ENCODE measurements at places on chromosomes 4 and X. TPM values are rescaled to one million over a fixed set of nuclear protein-coding genes. Genes with fewer than 3 reads are reported as not detected.

DNA sequence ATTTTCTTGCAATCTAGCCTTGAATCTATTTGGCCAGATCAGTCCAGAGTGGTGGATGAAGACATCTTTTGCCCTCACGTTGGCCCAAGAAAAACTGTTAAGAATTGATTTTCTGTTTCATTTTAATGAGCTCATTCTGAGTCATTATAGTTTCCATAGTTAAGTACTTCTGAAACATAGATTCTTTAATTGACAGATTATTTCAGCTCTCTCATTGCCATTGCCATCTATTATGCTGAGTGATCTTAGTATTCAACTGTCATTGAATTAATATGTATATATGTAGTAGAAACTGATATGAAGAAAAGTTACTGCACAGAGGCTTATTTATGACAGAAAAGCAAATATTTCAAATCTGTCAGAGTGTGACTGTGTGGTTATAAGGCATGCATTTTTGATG is 45.5 kb upstream of the PPP1R2C start:
- no peak for DNase-seq

The CFAP47 gene
- 2.2 TPM for total RNA-seq

DNA sequence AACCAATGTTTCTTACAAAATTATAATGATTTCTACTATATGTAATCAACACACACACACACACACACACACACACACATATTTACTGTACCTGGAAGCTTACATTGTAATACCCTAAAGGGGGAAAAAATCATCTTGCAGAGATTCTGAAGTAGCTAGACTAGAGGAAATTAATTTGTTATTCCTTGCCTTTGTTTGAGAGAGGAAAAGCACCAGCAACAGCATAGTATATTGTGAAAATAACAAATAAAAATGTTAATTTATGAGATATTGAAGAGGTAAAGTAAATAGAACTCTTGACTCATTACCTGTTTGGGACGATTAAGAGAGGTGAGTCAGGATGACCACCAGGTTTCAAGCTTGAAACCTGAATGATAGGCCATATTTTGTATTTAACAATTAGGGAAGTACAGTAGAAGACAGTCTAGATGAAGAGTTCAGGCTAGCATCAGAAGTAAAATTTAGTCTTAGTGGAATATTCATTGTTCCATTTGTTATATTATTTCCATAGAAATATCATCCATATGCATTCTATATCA is 873.4 kb upstream of the PCDH10 start:
- no peak for DNase-seq

GRCh38 chrX:10126044-10126443 is 30.7 kb upstream of the CLCN4 start:
- DNase-seq, result no peak

DNA sequence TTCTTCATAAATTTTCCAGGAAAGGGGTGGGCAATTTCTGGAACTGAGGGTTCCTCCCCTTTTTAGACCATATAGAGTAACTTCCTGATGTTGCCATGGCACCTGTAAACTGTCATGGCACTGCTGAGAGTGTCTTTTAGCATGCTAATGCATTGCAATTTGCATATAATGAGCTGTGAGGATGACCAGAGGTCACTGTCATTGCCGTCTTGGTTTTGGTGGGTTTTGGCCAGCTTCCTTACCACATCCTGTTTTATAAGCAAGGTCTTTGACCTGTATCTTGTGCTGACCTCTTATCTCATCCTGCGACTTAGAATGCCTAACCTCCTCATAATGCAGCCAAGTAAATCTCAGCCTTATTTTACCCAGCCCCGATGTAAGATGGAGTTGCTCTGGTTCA is 577.8 kb downstream of the NLGN4X start:
- no peak for DNase-seq

DNA sequence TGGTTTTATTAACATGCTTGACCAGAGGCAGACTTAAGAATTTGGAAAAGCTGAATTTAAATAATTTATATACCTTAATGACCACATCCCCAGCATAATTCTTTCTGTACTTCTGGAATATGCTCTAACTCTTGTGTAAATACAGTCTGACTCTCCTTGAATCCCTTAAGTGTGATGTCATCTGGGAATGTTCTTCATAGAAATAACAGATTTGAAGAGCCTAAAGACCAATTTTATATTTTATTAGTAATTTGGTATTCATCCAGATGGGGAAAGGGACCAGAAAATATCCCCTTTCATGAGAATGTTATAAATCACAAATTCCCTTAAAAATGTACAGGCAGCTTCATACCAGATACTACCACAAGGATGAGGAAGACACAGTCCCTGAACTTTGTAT is 58.3 kb downstream of the KCNIP4 start:
- DNase-seq, result no peak

GRCh38 chr4:180336494-180337090 is 1906.6 kb upstream of the TENM3 start:
- no peak for DNase-seq

- DNase-seq, result no peak
Observed at GRCh38 chr4:88964450-88964849, 92.5 kb downstream of the FAM13A start.

- no peak for DNase-seq
Observed at GRCh38 chr4:73709451-73710033, 30.8 kb upstream of the CXCL8 start.

DNA sequence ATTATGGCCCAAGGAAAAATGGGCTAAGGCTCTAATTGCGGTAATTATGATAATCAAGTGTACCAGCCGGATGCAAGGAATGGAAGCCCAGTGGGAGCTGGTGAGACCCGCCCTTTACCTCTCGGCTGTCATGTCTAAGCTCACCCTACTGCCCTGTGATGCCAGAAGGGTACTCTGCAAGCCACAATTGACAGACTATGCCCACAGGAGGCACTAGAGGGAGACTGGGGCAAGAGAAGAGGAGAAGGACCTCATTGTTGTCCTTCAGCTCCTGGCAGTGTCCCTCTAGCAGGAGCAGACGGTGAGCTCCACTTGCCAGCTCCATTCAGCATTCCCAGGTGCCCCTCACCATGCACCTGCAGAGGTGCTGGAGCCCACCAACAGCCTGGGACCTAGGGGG is 141.8 kb downstream of the SMIM20 start:
- DNase-seq, result no peak

DNA sequence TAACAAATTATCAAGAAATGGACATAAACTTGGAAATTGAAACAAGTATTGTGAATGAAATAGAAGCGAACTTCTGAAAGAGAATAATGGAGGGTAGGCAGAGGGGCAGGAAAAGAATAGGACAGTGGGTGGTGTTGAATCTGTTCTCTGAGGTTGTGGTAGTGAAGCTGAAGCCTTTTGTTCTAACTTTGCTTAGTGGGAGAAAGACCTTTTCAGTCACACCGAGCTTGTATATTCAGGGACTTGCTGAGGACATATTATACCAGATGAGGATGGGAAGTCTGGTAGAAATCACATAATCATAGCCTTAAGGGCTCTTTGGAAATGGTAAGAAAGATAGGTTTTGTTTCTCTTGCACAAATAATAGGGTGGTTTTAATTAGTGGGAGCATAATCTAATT is 115.4 kb upstream of the NDST4 start:
- DNase-seq, result no peak

GRCh38 chr4:101621120-101621519 is 169.4 kb upstream of the BANK1 start:
- no peak for DNase-seq

The ADGRG2 gene
- 6.6 TPM for total RNA-seq

DNA sequence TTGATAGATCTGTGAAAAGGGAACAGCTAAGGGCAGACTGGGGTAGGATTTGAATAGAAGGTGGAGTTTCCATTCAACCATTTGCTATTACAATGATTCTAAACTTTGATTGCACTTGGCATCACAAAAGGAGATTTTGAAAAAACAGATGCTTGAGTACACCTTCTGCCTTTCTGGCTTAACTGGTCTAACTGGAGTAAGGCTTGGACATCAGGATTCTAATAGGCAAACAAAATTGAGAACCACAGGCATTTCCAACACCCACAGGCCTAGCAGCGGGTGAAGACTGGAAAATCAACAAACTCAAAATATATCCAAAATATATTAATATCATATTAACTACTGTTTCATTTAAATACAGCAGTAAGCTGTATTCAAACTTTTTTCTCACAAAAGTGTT is 1.9 kb upstream of the VEGFC start:
- DNase-seq, result no peak

The CT45A1 gene
- not detected for total RNA-seq

The GABRG1 gene
- total RNA-seq, result 49.9 TPM

DNA sequence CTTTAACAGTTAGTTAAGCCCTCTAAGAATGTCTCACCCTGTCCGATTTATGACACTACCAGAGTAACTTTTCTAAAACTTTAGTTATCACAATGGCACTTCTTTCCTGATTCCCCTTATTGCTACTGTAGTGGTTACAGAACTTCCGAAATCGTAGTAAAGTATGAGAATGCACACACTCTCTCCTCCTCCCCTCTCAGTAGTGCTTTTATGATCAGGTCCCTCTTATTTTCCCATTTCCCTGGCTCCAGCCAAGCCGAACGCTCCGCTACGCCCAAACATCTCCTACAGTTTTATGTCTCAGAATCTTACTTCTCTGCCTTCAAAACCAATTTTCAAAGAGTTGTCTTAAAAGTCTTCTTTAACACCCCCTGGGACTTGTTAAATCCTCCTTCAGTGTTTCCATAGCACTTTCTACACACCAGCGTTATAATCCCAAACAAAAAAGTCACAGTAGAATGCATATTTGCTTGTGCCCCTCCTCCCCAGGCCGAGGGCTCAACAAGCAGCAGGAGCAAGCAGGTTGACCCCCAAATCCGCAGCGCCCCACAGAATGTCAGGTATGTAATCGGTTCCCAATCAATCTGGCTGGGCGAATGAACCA is 671 bp downstream of the HPF1 start:
- no peak for DNase-seq

The TBC1D19 gene
- total RNA-seq, result 104 TPM

DNA sequence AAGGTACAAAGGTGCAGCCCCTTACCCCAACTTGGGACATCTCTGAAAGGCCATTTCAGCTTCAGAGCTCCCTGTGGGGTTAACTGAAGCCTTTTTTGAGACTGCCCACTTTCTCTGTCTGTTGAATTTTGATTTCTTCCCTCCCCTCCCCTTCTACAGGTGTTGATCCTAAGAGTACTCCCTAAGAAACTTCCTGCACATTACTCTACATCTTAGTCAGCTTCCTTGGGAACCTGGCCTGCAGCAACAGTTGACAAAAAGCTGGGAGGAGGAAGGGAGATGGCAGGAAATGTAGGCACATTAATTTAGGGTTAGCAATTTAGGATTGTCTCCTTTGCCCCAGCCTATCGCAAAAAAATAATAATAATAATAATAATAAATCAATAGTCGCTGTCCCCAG is 1.2 kb upstream of the IDS start:
- DNase-seq, result no peak

The SYAP1 gene
- total RNA-seq, result 25.0 TPM

DNA sequence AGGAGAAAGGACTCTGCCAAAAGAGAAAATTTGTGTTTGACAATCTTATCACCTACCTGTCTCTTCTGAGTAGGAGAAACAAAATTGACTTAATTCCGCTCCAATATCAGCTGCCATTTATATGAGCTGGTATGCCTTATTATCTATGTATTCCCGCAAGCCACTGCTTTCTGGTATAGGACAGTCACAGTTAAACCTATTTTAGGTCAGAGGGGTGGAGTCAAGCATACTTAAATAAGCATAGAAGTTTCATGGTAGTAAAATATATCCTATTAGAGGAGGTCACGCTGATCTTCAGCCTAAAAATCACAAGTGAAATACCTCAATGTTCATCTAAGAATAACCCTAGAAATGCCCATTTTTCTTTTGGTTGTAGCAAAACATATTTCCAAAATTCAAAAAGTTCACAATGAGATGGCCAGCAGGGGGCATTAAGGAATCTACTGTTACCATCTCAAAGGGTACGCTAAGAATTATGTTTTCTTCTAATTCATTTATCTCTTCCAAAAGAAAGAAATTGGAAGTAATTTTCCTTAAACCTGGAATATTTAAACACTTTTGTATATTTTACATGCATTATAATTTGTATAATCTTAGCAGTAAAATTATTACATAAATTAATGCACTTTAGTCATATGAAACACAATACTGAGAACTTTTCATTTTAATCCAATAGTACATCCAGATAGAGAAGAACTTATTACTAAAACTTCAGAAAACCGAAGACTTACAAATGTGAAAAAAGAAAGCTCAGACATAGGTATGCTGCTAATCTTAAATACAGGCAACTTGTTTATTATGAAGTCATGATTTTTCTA is 10.5 kb downstream of the PPAT start:
- DNase-seq, result no peak

GRCh38 chr4:152200511-152201333 is 335.2 kb downstream of the FBXW7 start:
- DNase-seq, result no peak

The F11 gene
- not detected for total RNA-seq

The MAGEB10 gene
- not detected for total RNA-seq

GRCh38 chr4:113884655-113885054 is 94.8 kb downstream of the ARSJ start:
- no peak for DNase-seq

- no peak for DNase-seq
Observed at GRCh38 chrX:20177093-20177492, 35.5 kb upstream of the EIF1AX start.

GRCh38 chr4:154004507-154005170 is 215.8 kb upstream of the SFRP2 start:
- DNase-seq, result no peak

GRCh38 chrX:79270401-79270800 is 96.7 kb downstream of the ITM2A start:
- DNase-seq, result no peak

The PALLD gene
- total RNA-seq, result 25.0 TPM

The DAPP1 gene
- total RNA-seq, result 0.94 TPM

DNA sequence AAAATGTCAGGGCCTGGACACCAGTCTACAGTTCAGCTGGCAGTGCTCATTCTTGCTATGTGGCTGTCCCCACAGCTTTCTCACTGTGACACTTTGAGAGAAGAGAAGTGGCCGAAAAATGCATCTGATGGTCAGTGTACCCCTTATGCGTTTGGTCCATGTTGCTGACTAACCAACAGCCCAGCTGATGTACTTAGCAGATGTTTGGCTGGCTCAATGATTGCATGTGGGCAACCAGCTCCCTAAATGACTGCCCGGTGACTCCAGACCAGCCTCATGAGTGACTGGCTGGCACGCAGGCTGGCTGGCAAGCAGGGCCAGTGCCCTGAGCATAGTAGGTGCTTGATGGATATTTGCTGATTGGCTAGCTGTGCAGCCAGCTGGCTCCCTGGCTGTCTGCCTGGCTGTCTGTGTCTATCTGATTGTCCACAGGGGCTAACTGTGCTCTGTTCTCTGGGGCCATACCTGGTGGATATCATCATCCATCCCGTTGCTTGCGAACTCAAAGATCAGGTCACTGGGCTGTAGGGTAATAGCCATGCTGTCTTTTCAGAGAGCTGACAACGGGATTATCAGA is 29.4 kb downstream of the ELF4 start:
- no peak for DNase-seq

DNA sequence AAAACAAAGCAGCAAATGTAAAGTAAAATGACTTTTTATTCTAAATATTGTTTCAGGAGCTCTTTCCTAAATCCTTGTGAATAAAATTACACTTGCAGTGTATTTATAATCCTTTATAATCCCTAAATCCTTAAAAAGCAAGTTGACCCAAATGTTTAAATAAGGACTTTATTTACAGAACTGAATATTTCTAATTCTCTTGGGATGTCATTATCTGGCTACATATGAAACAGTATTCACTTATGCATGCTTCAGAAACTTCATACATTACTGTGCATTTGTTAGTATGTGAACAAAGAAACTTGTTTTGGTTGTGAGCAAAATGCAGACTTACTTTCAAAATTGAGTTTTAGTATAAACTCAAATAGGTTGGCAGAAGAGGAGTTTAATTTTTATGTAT is 49.2 kb downstream of the PTTG2 start:
- no peak for DNase-seq

The PDGFC gene
- 29.0 TPM for total RNA-seq

The AWAT2 gene
- not detected for total RNA-seq

The CSAG3 gene
- total RNA-seq, result not detected

Data from occipital lobe (tissue), 3 donors.